Suppressor macrophage treated with lipopolysaccharide for 4 hours (primary cell): ENCODE measurements at places on chromosomes 5 and 9.
A peak's percentile ranks its signal among the peaks of the same experiment; 100 is the strongest.

DNA sequence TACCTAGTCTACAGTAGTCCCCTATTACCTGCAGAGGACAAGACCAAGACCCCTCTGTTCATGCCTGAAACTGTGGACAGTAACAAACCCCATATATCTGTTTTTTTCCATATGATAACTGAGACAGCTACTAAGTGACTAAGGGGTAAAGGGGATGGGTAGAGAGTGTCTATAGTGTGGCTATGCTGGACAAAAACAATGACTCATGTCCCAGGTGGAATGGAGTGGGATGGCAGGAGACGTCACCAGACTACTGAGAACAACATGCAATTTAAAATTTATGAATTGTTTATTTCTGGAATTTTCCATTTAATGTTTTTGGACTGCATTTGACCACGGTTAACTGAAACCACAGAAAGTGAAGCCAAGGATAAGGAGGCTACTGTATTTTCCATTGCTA lies 171.8 kb downstream of the AGTPBP1 start:
- DNase-seq: no peak

DNA sequence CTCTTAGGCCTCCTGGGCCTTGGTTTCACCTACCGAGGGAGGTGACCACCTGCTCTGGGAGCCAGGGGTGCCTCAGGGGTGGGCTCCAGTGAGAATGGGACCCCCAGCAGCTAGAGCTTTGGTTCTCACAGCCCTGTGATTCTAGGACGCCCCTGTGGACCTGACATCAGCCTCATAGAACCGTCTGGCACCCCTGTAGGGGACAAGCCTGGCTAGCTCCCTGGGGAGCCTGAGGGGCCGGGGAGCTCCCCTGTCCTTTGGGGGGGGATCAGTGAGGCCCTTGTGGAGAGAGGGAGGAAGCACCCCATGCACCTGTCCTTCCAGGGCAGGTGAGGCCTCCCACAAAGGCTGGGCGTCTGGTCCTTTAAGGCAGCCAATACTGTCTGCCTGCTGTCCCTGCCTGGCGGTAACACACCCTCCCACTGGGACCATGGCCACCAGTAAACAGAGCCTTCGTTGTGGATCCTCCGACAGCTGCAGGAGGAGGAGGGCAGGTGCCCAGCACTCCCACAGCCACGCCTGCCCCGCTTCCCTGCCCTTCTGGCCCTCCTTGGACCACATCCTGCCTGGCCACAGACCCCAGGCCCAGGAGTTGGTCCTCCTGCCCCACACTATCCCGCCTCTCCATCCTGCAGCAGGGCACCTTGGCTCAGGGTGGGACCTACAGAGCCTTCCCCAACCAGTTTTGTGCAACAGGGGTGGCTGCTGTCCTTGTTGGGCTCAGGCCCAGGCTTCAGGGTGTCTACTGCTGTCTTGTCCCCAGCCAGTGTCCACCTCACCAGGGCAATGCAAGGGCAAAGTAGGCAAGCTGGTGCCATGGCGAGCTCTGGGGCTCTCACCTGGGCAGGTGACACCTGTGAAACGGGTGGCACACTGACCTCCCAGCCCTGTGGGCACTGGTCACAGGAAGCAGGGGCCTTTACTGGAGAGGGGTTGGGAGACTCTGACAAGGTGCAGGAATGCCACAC lies 3.0 kb upstream of the TUBB4B start:
- no peak for DNase-seq

- DNase-seq: no peak
These were observed 3.5 kb upstream of the ZNF618 start for GRCh38 chr9:113872485-113873143.

GRCh38 chr5:6837519-6838110 lies 124.4 kb downstream of the TENT4A start:
- peak; percentile 48 for DNase-seq

DNA sequence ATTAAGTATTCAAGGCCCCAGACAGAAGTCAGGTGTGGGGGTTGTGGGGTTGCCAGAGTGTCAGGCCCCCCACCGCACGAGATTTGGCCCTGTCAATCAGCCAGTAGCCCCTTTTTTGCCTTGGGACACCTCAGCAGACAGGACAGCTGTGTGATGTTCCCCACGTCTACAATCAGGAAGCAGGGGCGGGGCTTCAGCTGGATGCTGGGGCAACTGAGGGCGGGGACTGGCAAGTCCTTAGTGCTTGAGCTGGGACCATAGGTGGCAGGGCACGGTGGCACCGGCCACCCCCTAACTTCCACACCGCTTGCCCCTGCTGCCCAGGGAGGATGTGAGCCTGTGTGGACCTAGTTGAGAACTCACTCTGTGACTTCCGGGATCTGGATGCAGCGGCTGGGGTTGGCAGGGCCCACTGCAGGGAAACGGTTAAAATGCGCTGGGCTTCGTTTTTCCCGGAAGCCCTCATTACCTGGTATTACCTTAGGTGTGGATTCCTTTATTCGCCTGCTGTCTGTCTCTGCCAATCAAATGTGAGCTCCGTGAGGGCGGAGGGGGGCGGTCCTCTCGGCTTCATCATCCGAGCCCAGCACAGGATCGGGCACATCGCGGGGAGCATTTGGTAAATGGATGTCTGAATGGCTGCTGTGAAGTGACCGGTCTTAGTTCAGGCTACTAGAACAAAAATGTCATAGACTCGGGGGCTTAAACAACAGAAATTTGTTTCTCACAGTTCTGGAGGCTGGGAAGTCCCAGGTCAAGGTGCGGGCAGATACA lies 7.5 kb upstream of the GTF3C5 start:
- DNase-seq: peak; percentile 51

GRCh38 chr5:128534726-128535125 lies 3.3 kb downstream of the FBN2 start:
- no peak for DNase-seq

- DNase-seq: no peak
These were observed 195.7 kb downstream of the ZNF608 start for GRCh38 chr5:124550731-124551130.

GRCh38 chr5:36878392-36879082 lies 2.0 kb downstream of the NIPBL start:
- DNase-seq: no peak

GRCh38 chr5:14998491-14998890 lies 126.9 kb upstream of the ANKH start:
- peak; percentile 88 for DNase-seq

DNA sequence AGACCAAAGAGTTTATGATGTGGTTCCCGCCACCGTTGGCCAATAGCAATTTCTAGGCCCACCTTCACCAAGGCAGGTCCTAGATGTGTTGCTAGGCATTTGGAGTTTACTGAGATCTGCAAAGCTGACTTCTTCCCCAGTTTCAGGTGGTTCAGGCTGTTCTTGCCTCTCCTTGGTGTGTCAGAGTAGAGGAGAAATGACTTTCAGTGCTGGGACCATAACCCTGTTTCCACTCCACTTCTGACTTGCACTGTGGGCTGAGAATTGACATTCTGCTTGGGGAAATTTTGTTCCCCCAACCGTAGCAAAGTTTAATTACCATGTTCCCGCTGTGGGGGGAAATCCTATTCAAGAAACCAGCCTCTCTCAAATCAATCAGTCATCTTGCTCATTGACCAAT lies 128.0 kb upstream of the GABRP start:
- no peak for DNase-seq

- DNase-seq: no peak
These were observed 27.0 kb downstream of the MAT2B start for GRCh38 chr5:163532171-163533084.

- DNase-seq: no peak
These were observed 40.5 kb upstream of the CDH18 start for GRCh38 chr5:20028506-20028905.

DNA sequence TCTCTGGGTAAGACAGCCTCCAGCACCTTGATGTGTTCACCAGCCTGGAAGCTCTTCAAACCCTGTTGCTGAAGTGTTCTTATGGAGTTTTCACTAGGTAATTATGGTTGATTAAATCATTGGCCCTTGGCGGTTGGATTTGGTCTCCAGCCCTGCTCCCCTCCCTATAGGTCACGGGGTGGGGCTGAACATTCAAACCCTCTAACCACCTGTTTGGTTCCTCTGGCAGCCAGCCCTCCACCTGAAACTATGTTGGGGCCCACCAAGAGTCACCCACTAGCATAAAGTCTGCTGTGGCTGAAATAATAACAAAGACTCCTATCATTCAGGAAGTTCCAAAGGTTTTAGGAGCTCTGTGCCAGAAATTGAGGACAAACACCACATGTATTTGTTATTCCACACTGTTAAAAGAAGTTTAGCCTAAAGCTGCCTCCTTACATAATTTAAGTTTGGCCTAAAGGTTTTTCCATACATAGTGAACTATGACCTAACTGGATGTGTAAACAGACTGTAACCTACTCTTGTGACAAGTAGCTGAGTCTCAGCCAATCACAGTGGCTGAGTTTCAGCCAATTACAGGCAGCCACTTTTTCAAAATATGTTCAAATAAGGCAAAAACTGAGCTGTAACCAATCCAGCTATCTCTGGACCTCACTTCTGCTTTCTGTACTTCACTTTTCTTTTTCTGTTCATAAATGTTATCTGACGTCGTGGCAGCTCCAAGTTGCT lies 34.8 kb downstream of the TMEM252 start:
- peak; percentile 62 for DNase-seq

GRCh38 chr5:43227655-43228054 lies 35.6 kb downstream of the NIM1K start:
- peak; percentile 66 for DNase-seq

GRCh38 chr5:43592363-43592762 lies 10.6 kb upstream of the NNT start:
- DNase-seq: peak; percentile 39

GRCh38 chr9:98248737-98249474 lies 6.5 kb downstream of the TBC1D2 start:
- DNase-seq: peak; percentile 98

DNA sequence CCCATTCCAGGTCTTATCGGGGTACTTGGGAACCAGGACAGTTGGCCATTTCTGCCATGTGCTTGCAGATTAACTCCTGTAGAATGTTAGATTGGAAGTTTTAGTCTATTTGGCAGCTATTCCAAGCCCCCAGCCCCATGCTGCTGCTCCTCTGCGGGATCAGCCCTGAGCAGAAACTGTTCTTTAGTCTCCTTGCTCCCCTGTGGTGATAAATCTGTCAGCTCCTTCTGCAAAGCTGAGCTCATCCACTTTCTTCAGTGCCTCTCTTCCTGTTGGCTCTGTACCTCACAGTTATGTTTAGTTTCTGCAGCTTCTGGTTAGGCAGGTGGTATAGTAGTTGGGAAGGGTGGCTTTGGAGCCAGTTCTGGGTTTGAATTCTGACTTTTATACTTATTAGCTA lies 170.4 kb downstream of the GRIA1 start:
- no peak for DNase-seq

DNA sequence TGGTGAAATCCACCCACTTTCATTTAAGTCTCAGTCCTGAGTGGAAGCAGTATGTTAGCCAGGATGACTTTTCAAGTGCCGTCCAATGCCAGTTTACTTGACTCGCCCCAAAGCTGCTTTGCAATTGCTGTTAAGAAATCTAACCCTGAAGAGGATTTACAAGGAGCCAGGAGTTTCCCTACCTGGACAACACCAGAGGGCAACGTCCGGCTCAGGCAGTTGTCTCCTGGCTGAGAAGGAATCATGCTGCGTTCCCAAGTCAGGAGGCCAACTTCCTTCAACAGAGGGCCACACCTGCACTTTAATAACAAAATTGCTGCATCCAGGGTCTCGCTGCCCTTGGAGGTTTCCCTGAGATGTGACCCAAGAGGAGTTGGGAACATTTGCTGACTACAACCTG lies 65.8 kb downstream of the BOD1 start:
- DNase-seq: no peak

GRCh38 chr5:152673601-152674000 lies 268.5 kb upstream of the NMUR2 start:
- DNase-seq: no peak

GRCh38 chr9:135810806-135811575 lies 96.4 kb downstream of the CAMSAP1 start:
- no peak for DNase-seq

- DNase-seq: no peak
These were observed 26.0 kb upstream of the CNOT6 start for GRCh38 chr5:180467989-180468731.

- DNase-seq: no peak
These were observed 747.1 kb downstream of the CETN3 start for GRCh38 chr5:89662499-89662898.

DNA sequence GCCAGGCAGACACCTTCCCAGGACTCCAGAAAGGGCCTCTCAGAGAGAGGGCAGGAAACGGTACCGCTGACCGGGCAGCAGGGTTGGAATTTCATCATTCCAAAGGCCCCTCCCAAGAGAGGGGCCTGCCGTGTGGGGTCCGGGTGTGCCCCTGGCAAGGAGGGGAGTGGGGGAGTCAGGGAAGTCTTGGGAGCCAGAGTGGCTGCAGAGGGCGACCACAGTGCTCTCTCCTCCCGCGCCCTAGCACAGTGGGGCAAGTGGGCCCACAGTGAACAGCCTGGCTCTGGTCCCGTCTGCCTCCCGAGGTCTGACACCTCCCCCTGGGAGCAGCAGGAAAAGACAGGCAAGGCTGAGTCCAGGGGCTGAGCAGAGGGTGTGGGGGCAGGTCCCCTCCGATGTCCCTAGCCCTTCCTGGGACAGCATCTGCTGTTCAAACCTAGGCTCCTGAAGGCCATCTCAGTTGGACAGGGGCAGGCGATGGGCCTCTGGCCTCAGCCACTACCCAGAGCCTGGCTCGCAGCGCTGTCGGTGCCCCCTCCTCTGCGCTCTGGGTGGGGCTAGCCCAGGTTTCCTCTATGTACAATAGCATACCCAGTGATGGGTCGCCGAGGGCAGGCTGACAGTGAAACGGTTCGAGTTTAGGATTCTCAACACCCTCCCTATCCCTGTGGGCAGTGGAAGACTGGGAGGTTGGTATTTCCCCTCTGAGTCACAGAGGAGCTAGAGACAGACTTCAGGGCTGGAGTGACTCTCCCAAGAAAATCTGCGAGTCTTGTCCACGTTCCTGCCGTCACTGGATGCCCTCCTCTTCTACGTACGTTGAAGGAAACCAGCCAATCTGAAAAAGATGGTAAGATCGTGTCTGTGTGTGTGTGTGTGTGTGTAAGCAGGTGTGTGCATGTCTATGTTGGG lies 25.4 kb upstream of the SARDH start:
- no peak for DNase-seq

DNA sequence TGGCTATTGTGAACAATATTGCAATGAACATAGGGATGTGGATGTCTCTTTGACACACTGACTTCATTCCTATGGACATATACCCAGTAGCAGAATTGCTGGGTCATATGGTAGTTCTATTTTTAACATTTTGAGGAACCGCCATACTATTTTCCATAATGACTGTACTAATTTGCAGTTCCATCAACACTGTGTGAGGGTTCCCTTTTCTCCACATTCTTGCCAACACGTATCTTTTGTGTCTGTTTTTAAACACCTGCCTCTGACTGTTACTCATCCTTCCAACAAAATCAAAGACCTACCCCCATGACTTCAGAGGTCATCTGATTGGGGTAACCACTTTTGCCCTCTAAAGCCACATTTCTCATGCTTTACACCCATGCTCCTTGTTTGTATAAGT lies 133.5 kb downstream of the MED27 start:
- peak; percentile 69 for DNase-seq
